ENCODE measurements at places on chromosomes 3 and 15.

DNA sequence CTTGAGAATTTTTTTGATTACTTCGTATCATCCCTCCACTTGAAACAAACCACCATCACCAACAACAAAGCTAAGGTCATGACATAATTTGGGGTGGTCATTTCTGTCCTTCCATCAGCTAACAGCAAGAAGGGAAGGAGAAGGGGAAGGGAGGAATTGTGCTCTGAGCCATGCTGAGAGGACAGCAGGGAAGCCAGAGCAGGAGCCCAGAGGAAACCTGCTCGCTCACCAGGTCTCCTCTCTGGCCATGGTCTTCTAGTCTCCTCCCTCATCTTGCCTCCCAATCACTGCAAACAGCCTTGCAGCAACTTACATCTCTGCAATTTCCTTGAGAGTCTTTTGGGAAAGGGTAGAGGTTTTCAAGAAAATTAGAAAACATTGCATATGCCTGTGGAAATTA is 196.7 kb downstream of the SSR3 start:
- no peak for DNase-seq

DNA sequence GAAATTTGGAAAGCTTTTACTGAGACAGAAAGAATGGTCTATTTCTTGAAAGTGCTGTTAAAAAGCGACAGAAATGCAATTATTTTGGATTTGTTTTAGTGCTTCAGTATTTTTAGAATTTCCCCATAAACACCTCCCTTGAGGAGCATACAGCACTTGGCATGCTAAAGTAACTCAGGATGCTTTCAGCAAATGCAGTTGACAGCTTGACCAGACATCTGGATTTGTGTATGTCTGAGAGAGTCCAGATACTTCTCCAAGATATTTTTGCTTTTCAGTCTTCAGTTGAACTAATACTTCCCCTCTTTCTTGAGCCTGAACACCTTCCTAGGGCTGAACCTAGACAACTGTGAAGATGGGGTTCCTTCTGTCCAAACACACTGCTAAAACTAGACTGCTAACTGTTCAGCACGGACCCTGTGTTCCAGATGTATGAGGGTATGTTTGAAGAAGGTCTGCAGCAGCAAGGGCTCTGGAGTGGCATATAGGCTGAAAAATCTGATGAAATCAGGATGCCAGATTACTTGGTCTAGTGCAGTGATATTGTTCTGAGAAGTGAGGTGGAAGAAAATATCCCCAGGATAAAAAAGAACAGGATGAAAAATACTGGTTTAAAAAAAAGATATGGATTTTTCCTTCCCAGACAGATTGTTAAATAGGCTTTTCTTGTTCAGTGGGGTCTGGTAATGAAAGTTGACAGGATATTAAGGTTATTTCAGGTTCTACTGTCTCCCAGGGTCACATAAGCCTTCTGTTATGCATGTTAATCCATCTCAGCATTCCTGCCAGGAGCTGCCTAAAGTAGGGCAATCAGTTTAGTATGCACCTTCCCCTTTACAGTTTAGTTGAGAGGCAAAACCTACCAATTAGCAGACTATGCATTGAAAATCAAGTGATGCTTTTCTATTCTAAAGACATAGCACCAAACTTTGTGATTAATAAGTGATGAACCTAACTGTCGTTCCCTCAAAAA is 516.9 kb upstream of the TBL1XR1 start:
- DNase-seq, result no peak

GRCh38 chr3:37326801-37327200 is 152.4 kb upstream of the LRRFIP2 start:
- no peak for DNase-seq

GRCh38 chr3:132925256-132925930 is 112.8 kb upstream of the TMEM108 start:
- DNase-seq, result no peak

Measured in hematopoietic multipotent progenitor cell treated with erythropoietin and hydrocortisone succinate and interleukin-3 and kit ligand, for 15 days (in vitro differentiated cells).